ENCODE measurements at places on chromosomes 3 and 15.

- DNase-seq: no peak
Observed at GRCh38 chr3:13613343-13614190, 64.6 kb downstream of the FBLN2 start.

GRCh38 chr3:162094301-162094700 is 597.7 kb downstream of the OTOL1 start:
- DNase-seq: no peak

- peak; percentile 76 for DNase-seq
Observed at GRCh38 chr15:65077981-65078352, 1.4 kb downstream of the KBTBD13 start.

GRCh38 chr3:46874430-46874829 is 3.1 kb upstream of the PTH1R start:
- no peak for DNase-seq

DNA sequence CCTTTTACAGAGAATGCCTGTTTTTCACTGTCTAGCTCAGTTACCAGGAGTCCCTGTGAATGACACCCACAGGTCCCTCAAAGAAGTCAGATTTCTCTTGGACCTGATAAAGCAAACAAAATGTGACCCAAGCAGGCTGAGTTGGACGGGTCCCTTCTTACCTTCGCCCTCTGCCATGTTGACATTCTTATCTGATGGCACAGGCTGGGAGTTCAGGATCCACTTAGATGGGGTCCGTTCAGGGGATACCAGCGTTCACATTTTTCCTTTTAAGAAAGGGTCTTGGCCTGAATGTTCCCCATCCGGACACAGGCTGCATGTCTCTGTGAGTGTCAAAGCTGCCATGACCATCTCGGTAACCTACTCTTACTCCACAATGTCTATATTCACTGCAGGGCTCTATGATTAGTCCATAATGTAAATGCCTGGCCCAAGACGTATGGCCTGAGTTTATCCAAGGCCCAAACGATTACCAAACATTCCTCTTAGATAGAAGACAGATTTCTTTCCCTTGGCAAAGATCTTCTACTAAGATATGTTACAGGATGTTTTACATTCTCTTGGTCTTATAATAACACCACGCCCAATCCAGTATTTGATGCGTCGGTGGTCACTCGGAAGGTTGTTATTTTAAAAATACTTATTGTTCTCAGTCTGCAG is 179.1 kb downstream of the THSD4 start:
- DNase-seq: no peak

- DNase-seq: no peak
Observed at GRCh38 chr3:107850681-107851080, 240.2 kb downstream of the CD47 start.
